ENCODE measurements at places on chromosomes 5 and 9.

DNA sequence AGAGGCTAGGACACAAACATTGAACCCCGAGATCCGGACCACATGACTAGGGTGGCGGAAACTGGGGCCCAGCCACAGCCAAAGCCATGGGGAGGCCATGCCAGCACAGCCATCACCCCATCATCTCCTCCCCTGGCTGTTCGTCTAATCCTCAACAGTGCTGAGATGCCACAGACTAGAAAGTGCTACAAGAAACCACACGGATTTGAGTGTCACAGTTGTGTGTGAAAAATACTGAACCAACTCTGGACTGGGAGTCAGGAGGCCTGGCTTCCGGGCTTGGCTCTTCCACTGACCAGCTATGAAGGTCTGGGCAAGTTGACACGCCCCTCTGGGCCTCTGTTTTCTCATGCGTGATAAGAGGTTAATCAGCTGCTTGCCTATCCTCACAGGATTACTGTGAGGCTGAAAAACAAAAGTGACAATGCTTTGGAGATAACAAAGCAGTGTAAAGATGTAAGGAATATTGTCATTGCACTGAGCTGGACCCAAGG is 38.8 kb upstream of the SHB start:
- no peak for DNase-seq

DNA sequence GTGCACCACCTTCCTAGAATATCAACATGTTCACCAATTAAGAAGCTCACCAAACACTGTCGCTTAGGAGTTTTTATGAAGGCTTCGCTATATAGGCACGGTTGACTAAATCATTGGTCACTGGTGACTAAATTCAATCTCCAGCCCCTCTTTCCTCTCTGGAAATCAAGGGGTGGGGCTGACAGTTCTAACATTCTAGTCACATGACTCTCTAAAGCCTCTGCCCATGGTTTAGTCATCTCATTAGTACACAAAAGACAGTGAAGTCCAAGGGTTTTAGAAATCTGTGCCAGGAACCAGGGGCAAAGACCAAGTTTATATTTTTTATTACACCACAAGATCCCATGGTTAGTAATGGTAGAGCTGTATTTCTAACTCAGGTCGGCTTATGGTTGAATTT is 243.2 kb downstream of the ELAVL2 start:
- DNase-seq = no peak

DNA sequence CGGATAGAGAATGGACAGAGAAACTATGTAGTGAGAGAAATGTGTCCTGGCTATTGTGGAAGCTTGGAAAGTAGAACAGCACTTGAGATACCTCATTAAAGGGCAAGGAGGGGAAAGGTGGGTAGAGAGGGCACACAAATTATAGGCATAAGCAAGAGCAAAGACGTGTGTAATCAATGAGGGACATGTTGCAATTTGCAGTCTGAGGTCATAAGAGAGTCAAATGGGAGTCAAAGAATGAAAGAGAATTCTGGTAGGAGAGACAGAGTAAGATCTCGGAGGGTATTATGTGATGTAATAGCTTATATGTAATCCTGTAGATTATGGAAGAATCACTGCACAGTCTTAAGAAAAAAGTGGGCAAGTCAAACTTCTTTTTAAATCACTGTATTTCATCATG is 312.0 kb upstream of the RGMB start:
- DNase-seq = no peak

- no peak for DNase-seq
These were observed 494.2 kb downstream of the ZNF608 start for GRCh38 chr5:124252191-124252638.

- no peak for DNase-seq
These were observed 222.9 kb upstream of the FTMT start for GRCh38 chr5:121628783-121629182.

GRCh38 chr5:168784454-168784853 is 205.3 kb upstream of the PANK3 start:
- no peak for DNase-seq

GRCh38 chr9:88773627-88774244 is 217.5 kb upstream of the S1PR3 start:
- no peak for DNase-seq

DNA sequence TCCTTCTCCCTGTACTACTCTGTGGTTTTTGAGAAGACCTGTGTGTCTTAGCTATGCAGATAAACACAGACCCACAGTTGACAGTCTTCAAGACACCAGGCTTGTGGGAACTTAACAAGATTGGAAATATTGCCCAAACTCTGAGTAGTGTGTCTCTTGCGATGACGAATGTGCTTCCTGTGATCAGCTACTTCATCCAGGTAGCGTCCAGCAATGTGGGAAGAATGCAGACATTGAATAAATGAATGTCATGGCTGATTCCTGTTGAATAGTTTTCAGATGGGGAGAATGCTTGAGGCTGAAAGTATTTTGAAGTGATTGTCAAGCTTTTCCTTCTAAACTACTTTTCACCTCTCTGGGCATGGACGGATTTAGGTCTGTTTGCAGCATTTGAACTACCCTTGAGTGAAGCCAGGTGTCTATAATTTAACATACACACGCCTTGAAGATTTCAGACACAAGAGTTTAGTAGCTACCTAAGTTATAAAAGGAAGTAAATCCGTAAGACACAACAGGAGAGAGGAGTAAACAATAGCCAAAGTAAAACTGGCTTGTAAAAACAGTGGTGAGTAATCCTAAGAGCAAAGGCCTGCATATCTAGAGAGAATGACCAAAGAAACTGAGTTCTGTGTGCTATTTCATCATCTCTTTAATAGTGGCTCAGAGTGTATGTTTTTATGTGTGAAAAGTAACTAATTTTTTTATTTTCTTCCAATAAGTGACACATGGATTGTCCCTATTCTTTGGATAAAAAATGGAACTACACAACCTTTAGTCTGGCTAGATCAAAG is 30.0 kb upstream of the ARL14EPL start:
- no peak for DNase-seq

DNA sequence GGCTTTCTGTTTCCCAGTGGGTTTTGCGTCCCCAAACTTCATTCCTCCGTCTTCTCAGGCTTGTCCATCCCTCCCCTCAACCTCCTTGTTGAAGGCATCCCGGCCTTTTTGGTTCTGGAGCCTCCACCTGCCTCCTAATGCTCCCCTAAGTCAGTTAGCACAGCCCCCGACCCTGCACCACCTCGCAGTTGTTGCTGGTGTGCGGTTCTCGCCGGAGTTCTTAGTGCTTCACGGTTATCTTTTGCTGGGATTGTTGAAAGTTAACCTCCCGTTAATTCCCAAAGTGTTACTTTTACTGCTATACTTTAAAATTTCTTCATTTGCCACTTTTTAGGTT is 447 bp downstream of the UBLCP1 start:
- no peak for DNase-seq

GRCh38 chr9:109789971-109790370 is 10.0 kb downstream of the PALM2AKAP2 start:
- no peak for DNase-seq

DNA sequence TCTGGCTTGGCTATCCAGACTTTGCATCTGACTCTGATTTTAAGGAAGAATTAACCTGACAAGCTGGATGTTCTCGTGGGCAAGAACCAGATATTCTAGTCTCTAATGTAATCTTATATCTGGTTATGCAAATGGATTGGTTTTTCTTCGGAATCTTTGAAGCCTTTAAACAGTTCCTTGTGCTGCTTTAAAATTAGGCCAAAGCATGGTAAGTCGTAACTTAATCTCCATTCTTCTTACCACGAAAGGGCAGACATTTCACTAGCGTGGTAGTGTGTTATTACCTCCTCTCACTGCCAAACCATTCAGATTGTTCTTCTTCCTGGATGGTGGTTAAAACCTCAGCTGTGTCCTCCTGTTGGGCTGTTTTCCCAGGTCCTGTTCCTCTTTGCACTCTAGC is 34.1 kb upstream of the TTC23L start:
- no peak for DNase-seq

DNA sequence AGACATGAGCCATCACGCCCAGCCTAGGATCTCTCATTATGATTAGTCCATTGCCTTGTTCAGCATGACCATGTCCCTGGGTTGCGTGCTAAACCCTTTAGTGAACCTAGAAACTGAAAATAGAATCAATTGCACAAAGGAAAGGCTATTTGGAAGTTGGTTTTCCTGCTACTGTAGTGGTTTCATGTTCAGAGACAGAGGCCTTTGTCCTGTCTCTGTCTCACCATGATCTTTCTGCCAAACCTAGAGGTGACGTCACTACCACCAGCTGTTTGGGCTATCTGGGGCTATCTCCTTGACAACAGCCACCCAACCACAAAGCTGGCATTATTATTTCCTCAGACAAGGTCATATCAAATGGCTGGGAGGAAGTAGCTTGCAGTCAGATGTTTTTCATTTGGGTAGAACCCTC is 4.0 kb upstream of the CDK5RAP2 start:
- peak; percentile 38 for DNase-seq

- DNase-seq = no peak
These were observed 25.9 kb downstream of the ROPN1L start for GRCh38 chr5:10467281-10468198.

DNA sequence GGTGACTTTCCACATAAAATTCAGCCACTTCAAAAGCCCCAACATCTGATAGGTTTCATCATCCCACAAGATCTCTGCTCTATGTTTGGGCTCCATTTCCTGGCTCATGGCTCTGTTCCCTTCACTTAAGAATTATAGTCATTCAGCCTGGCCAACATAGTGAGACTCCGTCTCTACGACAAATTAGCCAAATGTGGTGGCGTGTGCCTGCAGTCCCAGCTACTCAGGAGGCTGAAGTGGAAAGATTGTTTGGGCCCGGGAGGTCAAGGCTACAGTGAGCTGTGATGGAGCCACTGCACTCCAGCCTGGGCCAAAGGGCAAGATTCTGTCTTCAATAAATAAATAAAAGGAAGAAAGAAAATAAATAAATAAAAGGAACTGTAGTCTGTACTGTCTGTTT is 57.9 kb upstream of the CTSV start:
- no peak for DNase-seq

DNA sequence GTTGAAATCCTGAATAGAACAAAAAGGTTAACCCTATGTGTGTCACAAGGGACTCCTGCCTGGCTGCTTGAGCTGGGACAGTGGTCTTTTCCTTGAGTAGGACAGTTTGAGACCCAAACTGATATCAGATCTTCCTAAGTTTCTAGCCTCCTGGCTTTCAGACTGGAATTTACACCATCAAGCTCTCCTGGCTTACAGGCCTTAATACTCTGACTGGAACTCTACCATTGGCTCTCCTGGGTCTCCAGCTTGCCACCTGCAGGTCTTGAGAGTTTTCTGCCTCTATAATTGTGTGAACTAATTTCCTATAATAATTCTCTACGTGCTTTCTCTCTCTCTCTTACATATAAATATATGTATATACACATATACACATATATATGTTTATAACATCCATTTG is 112.5 kb downstream of the PRR16 start:
- DNase-seq = no peak

GRCh38 chr5:40983781-40984180 is 74.5 kb downstream of the C7 start:
- DNase-seq = no peak

DNA sequence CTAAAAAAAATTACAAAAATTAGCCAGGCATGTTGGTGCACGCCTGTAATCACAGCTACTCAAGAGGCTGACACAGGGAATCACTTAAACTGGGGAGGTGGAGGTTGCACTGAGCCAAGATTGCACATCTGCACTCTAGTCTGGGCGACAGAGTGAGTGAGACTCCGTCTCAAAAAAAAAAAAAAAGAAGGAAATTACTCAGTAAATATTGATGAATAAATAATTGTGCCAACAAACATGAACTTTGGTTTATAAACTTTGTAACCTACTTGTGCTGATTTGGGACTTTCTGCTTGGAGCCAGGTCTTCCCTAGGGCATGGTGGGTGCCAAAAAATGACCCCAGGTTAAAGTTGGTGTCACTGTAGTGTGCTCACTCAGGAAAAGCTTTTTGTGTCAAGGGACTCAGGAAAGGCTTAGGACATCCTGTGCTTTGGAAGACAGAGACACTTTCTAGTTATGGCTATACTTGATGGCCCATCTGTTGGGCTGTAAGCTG is 19.0 kb downstream of the ABLIM3 start:
- no peak for DNase-seq

- DNase-seq = no peak
These were observed 23.5 kb upstream of the SSBP2 start for GRCh38 chr5:81774374-81774773.

GRCh38 chr5:131262953-131263541 is 806 bp upstream of the CDC42SE2 start:
- peak; percentile 38 for DNase-seq

DNA sequence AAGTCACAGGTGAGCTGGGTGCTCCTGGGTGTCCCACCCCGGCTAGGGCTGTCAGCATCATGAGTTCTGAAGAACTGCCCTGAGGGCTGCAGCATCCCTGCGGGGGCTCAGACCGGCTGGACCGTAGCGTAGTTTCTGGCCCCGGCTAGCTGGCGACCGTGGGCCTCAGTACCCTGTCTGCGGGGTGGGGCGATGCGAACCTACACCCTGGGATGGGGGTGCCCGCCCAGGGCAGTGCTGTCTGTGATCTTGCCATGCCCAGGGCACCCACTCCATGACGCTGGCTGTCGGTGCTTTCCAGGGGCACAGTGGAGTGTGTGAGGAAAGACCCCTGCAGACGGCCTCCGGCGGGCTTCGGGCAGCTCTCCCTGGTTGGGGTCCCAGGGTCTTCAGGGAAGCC is 66.5 kb upstream of the IRX4 start:
- DNase-seq = no peak

DNA sequence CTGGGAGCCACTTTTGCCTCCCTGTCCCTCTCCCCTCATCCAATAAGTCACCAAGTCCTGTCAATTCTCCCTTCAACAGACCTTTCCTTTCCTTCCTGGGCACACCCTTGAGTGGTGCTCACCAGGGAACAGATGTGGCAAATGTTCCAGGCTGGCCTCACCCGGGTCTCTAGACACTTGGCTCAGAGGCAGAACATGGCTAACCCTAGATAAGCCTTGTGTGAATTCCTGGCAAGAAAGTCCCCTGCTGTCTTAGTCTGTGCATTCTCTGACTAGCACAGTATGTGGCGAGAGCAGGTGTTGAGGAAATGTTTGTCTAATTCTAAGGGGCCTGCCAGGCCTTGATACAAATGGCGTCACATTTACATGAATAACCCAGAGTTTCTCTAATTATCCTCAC is 41.2 kb upstream of the PTGS1 start:
- peak; percentile 74 for DNase-seq

DNA sequence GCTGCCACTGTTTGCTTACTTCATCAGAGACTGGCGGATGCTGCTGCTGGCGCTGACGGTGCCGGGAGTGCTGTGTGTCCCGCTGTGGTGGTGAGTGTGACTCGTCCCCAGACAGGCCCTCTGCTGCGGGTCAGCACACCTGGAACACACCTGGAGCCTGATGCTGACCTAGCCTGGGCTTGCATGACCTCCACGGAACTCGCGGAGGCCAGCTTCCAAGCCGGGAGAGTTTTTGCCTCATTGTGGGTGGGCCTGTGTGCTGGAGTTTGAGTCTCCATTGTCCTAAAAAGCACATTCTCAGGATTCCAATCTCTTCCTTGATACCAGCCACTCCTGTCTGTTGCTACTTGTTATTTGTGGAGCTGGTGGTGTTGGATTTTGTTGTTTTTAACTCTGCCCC is 28.1 kb downstream of the SLC22A4 start:
- no peak for DNase-seq

Measured in hematopoietic multipotent progenitor cell treated with erythropoietin and hydrocortisone succinate and interleukin-3 and kit ligand, for 17 days (in vitro differentiated cells).